ENCODE measurements at places on chromosomes 3 and 15. TPM values are rescaled to one million over a fixed set of nuclear protein-coding genes. Genes with fewer than 3 reads are reported as not detected.
A peak's percentile ranks its signal among the peaks of the same experiment; 100 is the strongest.

DNA sequence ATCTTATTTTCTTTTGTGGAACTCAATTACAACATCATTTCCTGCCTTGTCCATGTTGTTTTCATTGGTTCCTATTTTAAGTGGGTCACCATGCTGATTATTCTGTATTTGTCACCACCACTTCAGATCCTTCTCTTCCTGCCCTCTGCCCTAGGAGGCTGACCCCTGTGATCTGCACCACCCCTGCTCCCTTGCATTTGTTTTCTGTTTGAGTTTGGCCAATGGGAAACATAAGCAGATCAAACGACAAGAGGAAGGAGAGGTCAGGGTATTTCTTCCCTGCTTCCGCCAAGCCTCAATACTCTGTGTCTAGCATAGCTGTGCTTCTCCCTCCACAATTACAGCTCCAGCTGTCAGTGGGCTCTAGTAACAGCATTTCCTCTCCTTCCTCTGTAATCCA, 71.6 kb downstream of the IMPG2 start:
- no peak for DNase-seq

GRCh38 chr15:65395567-65396202, 17.9 kb upstream of the IGDCC3 start:
- DNase-seq: no peak

DNA sequence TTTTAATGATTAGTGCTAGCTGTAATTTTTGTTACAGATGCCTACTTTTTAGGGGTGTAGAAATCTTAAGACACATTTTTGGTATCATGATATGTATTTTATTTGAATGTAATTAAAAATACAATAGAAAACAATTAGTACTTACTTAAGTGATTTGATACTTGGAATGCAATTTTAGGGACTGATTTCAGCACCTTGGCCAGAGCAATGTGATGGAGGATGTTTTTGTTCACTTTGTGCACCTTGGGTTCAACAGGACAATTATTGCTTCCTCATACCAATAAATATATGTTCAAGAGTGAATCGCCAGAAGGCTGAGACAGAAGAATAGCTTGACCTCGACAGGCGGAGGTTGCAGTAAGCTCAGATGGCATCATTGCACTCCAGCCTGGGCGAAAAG, 22.3 kb downstream of the GMNC start:
- DNase-seq: peak; percentile 5

Gene SUSD5
- 4.6 TPM for total RNA-seq

Gene LIPH
- not detected for total RNA-seq

Gene CIB2
- 6.2 TPM for total RNA-seq

DNA sequence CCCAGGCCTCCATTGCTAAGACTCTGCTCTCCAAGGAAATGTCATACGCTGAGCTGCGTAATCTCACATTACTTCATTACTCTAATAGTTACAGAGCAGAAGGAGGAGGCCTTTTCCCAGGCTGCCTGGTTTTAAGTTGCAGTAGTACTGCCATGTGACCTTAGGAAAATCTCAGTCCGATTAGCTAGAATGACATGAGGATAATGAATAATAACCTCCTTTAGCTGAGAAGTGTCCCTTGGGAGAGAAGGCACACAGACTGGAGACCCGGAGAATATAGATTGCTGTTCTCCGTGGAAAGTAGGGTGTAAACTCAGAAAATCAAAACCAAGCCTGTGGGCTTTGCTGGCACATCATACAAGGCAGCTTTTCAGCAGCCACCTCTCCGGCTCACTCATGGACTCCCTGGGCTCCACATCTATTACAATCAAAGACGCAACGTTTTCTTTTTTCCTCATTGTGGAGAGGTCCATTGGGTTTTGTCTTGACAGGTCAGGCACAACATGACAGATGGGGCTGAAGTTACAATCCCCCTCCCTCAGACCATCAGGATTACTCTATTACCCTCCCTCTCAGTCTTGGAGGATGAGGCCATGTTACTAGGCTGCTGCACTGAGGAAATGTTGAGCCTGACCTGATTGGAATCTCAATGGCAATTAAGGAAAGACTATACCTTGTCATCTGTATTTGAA, 134.8 kb upstream of the MB21D2 start:
- DNase-seq: no peak

- DNase-seq: peak; percentile 70
Measured at GRCh38 chr3:87076946-87077345, 86.0 kb upstream of the VGLL3 start.

Gene TMC3
- total RNA-seq: not detected

GRCh38 chr15:101246391-101246790, 5.5 kb downstream of the CHSY1 start:
- DNase-seq: no peak

Gene MAP6D1
- 1.1 TPM for total RNA-seq

DNA sequence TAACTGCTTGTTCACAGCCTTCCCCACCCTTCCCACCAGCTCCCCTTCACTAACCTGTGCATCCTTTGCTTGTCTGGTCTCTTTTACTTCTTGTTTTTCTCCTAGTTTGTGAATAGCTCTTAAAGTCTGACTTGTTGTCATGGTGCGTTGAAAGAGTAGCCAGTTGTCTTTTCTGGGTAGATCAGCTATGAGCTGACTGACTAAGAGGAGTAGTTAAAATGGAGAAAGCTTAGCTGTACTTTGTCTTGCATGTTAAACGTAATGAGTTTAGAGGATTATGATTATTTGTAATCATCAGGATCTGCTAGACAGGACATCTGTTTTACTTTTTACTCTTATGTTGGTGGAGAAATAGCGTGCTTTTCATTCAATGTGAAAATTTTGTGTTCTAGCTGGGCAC, 35.9 kb downstream of the ATP2C1 start:
- no peak for DNase-seq

Data from RPMI7951 (cell line).